GM12878 (cell line): ENCODE measurements at places on chromosomes 5 and 9. TPM values are rescaled to one million over a fixed set of nuclear protein-coding genes. Genes with fewer than 3 reads are reported as not detected.

GRCh38 chr9:94745806-94746540 lies 19.5 kb downstream of the AOPEP start:
- DNase-seq = no peak

DNA sequence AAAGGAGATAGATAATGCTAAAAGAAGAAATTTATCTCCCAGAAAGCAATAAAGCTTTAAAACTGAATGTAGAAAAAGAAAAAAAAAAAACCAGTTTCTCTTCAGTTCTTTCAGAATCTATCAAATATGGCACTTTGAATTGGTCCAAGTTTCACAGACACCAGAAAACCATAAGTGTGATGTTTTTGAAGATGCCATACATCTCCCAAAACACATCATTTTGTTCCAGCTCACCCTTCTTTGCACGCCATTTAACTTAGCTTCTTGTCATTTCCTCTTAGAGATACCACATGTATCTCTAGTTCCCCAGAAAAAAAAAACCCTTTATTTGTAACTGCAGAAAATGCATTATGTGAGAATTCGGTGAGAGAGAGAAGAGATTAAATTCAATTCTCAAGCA lies 46.1 kb upstream of the MAMDC2 start:
- DNase-seq = no peak

The MEIKIN gene
- not detected in 2 replicates for polyA plus RNA-seq

The DDX4 gene
- polyA plus RNA-seq = not detected in 2 replicates

The PLAC8L1 gene
- polyA plus RNA-seq = 0.28 TPM in 1 of 2 replicates, not detected in the other

DNA sequence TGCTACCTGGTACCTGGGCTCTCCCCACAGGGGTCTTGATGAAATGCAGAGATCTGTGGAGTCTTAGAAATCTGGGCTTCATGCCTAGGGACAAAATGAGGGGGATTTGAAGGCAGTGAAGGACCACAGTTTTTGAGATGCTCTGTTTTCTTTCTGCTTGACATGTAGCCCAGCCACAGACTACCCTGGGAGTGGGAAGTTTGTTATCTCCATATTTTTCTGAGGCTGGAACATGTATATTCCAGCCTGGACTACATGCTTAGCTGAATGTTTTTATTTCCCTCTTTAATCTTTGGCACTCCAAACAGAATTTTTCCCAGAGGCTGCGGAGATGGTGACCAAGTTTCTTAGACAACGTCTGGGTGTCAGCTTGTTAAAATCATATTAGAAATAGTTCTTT lies 252.9 kb downstream of the PAPPA start:
- no peak for DNase-seq

DNA sequence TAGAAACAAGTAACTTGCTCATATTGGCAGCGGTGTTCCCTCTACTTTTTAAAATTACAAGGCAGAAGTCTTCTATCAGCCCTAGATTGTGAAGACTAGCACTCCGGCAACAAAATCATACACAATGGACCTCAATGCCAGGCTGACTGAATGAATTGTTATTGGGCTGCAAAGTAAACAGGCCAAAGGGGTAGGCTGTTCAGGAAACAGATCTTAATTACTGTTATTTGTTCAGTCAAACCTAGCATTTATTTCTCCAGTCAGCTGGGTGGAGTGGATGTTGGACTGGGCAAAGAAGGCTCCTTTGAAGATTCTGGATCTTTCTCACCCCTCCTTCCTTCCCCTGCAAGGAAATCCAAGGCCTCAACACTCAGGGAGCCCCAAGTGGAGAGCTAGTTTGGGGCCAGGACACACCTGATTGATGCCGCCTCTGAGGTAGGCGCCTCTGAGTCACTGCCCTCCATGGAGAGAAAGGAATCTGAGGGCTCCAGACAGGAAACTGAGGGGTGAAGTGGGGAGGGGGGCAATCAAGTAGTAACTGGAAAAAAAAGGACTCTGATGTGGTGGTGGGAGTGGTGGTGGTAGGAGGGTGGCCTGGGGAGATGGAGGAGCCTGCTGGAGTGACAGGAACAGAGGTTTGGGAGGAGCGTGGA lies 35.5 kb downstream of the SERINC5 start:
- no peak for DNase-seq

GRCh38 chr5:57696825-57697570 lies 214.4 kb upstream of the ACTBL2 start:
- DNase-seq = no peak

DNA sequence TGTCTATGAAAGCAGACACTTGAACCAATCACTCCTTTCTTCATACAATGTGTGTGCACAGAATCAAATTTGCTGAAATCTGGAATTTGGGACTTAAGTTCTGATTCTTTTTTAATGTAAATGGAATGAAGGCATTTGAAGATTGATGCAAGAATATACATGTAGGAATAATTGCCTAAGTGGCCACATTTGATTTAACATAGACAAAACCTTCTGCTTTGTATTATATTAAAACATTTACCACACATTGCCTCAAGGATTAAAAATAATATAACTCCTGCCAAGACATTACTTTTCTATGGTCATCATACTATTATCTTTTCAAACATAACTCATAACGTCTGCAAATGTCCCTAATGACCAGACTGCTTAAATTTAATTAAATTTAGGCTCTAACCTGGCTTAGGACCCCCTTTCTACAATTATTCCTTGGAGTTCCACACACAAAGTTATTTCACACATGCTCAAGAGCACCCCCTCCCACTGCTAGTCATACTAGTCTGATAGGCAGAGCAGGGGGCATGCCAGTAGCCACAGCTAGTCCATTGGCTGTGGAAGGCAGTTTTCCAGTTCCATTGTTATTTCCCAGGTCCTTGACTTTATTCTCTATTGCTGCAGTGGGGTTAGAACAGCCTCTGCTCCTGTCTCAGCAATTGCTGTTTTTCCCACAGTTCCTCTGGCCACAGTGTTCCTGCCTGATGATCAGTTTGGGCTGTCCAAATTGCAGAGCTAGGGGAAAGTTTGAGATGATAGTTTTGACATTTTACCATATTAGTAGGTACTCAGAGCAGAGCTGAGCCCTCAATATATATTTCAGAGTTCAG lies 360.6 kb upstream of the GRAMD2B start:
- no peak for DNase-seq

The SLC6A3 gene
- polyA plus RNA-seq = not detected in 2 replicates

DNA sequence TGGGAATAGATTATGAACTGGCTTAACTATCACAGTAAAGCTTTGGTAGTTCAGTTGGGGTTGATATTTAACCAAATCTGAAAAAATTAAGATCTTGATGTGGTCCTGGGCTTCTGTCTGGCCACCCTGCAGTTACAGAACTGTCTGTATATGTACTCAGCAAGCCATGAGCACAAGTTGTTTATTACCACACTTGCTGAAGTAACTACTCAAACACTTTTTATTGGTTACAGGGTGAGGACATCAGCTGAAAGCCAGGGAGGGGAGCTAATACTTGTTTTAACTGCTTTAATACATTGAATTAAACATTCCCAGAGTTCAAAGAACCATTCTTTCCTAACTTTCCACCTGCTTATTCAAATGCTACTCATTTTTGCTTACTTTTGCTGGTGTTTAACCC lies 29.4 kb upstream of the KCNN2 start:
- DNase-seq = no peak

GRCh38 chr5:159345336-159345735 lies 15.0 kb upstream of the IL12B start:
- no peak for DNase-seq

GRCh38 chr9:101387871-101388506 lies 3.2 kb upstream of the BAAT start:
- no peak for DNase-seq

DNA sequence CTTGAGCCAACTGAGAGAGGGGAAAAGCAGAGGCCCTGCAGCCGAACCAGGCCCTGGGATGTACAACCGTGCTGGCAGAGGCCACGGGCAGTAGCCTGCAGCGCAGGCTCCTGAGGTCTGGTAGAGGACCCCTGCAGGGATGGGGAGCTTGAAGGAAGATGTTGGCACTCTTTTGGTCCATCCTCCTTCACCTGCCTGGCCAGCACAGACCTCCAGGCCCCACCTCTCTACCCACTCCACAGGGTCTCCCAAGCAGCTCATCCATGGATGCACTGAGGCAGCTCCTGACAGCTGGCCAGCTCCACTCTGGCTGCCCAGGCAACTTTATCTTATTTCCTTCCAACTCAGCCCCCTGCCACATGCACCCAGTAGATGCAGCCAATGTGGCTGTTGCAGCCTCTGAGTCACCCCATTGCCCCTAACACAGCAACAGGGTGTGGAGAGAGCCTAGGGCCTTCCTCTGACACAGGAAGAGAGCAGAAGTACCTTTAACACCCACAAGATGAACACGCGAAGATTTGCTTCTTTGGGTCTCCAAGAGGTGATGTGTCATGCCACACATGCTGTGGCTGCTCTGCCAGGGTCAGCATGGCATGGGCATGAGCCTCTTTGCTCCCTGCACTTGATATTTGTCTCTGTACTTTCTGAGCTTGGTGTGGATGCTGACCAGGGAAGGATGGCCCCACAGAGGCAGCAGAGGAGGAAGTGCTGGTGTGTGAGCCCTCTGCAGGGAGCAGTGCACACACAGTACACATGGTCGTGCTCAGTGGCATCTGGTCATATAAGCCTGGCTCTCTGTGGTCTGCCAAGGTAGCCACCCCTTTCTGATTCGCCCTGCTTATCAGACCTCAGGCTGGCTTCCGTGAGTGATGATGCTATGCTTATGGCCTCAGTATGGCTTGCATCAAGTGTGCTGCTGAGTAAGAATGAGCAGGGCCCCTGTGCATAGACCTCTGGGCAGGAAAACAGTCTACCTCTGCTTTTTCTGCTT lies 117.2 kb downstream of the NRG2 start:
- DNase-seq = no peak

DNA sequence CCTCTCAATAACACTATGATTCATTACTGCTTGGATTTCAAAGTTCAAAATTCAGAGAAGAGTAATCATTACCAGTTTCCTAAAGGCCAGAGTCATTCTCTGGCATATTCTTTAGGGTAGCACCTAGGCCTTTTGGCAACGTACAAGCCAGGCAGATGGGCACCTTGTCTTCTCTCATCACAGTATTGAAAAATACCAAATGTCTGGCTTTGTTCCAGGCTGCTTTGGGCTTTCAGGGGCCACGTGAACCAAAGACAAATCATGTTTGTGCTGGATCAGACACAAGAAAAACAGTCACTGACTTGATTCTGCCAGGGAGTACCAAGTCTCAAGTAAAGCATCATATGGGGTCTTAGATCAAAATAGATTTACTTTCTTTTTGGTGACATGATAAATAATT lies 15.5 kb downstream of the MEGF9 start:
- DNase-seq = no peak

The IFT74 gene
- polyA plus RNA-seq = 14.6 and 17.0 TPM in 2 replicates
